ENCODE measurements at places on chromosomes 13 and 19.

- peak; percentile 66 for DNase-seq
Observed at GRCh38 chr19:4208385-4209094, 20.8 kb upstream of the EBI3 start.

GRCh38 chr13:40376296-40376849, 290.1 kb downstream of the FOXO1 start:
- DNase-seq = no peak

DNA sequence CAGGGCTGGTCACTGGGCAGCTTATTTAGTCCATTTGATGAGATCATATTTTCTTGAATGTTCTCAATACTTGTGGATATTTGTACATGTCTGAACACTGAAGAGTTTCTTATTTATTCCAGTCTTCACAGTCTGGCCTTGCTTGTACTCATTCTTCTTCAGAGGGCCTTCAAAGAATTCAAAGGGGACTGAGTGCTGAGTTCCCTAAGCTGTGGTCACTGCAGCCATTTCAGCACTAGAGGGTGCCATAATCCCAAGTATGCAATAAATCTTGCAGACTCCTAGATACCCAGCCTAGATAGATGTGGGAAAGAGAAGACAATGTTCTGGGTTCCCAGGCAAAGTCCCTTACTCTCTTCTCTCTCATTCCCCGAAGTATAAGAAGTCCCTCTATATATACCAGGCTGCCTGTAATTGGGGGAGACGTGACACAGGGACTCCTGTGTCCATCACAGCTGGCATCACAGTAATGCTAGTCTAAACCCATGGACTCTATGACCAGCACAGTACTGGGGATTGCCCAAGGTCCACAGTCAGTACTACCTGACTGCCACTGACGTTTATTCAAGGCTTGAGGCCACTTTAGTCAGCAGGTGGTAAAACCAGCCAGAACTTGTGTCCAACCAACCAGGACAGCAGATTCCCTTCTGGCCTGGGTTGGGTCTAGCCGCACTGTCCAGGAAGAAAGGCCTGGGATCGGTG, 8.9 kb upstream of the VN1R1 start:
- DNase-seq = peak; percentile 37

DNA sequence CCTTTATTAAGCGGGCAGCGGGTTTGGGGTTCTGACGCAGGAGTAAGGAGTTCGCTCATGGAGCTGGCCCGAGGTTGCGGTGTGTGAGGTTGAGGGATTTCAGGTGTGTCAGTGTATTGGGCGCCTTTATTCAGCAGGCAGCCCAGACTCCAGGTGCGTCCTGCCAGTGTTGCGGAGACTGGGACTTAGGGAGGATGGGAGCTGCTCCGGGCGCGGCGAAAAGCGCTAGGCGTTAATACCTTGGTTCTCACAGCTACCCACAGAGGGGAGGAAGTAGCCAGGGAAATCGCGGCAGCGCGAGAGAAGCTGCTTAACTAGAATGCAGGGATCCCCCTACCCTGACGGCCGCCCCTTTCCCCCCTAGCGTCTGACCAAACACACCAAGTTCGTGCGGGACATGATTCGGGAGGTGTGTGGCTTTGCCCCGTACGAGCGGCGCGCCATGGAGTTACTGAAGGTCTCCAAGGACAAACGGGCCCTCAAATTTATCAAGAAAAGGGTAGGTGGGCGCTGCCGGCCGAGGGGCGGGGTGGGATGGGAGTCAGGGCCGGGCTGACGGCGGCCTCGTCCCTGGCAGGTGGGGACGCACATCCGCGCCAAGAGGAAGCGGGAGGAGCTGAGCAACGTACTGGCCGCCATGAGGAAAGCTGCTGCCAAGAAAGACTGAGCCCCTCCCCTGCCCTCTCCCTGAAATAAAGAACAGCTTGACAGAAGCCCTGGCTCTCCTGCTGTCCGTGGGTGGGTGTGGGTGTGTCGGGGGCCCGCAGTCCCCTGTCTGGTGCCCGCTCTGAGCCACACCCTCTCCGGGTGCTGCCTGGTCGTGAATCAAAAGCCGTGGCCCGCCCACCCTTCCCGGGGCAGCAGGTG, 1.1 kb downstream of the RPL36 start:
- DNase-seq = no peak

DNA sequence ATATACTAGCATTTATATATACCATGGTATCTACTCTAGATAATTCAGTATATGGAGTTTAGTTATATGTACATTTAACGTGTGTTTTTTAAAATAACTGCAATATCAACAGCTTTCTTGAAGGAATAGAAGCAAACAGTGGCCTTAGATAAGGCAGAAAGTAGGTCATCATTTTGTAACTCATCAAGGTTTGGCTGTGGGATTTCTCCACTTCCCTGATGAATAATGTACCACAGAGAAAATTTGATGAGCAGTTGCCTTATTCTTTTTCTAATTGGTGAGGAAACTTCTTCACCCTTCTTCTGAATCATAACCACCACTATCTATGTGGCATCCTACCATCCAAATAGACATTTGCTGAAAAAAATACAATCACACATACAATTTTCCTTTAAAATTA, 590.2 kb upstream of the SPRY2 start:
- DNase-seq = no peak

DNA sequence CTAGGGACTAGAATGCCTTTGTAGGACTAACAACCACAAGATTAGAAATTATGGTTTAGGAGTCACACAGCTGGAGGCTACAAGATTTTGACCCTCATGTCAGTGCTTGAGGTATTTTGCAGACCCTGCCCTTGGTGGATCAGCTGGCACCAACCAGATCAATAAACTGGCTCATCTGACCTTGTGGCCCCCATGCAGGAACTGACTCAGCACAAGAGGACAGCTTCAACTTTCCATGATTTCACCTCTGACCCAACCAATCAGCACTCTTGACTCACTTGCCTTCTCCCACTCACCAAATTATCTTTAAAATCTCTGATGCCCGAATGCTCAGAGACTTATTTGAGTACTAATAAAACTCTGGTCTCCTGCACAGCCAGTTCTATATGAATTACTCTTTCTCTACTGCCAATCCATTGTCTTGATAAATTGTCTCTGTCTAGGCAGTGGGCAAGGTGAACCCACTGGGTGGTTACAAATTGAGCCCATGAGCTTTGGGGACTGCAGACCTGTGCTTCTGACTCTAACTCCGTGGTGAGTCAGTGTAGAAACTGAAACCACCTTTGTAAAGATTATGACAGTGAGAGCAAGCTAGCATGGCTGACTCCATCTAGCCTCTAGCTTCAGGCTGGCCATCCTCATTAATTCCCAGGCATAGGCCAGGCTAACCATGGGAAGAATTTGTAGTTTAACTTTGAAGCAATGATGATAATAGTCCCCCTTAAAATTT, 33.9 kb upstream of the CEACAM8 start:
- DNase-seq = no peak

GRCh38 chr13:100584896-100585295, 3.7 kb downstream of the GGACT start:
- no peak for DNase-seq

- peak; percentile 52 for DNase-seq
Observed at GRCh38 chr19:35000647-35001501, 751 bp downstream of the GRAMD1A start.

GRCh38 chr13:106683918-106684317, 116.0 kb upstream of the ARGLU1 start:
- DNase-seq = no peak

GRCh38 chr13:99523838-99524237, 22.6 kb downstream of the TM9SF2 start:
- DNase-seq = no peak

DNA sequence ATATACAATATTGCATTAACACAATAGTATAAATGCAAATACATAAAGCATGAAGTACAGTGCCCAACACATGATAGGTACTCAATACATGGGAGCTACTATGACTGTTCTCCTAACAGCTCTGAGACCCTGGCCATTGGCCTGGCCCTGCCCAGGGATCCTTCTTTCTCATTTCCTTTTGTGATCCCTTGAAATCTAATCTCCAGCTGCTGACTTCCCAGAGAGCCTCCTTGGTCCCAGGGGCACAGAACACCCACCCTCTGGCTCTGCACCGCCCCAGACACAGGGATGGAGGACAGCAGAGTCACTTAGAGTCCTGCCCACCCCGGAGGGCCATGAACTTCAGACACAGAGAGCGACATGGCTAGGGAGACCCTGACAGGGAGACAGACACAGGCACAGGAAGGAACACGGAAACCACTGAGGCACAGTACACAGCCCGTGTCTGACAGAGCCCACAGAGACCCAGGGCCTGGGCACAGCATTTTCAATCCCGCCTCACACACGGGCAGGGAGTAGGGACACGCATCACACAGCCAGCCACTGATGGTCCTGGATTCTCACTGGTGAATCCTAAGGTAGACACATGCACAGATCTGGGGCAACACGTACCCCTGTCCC, 4.2 kb upstream of the SYCN start:
- peak; percentile 4 for DNase-seq

- no peak for DNase-seq
Observed at GRCh38 chr19:8004723-8005513, 523 bp downstream of the ELAVL1 start.

DNA sequence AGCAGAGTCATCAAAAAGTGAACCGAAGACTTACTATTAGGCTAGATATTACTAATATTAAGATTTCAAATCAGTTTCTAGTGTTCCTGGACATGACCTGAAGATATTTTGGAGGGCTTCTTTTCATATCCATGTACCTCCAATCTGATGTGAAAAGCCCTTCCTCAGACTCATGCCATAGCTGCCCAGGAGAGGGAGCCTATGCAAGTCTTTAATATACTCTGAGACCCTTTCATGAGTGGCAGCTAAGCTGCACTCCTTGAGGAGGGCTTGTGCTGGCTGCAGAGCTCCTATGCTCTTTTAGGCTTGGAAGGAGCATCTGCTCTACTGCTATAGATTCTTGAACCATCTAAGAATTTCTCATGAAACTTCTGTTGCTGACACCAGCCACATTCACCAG, 715.3 kb downstream of the OLFM4 start:
- DNase-seq = no peak

DNA sequence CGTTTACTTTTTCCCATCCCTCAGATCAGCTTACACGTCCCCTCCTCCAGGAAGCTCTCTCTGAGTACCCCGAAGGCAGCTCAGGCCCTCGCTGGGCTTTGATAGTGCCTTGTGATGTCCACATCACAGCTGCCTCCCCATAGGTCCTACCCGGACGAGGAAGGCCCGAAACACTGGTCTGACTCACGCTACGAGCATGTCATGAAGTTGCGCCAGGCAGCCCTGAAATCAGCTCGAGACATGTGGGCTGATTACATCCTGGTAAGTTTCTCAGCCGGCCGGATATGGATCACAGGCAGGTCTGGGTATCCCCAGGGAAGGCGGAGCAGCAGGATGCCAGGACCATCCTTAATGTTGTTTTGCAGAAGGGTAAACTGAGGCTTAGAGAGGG, 4.8 kb downstream of the COLGALT1 start:
- DNase-seq = peak; percentile 4

- DNase-seq = no peak
Observed at GRCh38 chr13:94431574-94431973, 47.9 kb downstream of the DCT start.

- DNase-seq = no peak
Observed at GRCh38 chr13:50085063-50085462, 69.8 kb downstream of the KCNRG start.

DNA sequence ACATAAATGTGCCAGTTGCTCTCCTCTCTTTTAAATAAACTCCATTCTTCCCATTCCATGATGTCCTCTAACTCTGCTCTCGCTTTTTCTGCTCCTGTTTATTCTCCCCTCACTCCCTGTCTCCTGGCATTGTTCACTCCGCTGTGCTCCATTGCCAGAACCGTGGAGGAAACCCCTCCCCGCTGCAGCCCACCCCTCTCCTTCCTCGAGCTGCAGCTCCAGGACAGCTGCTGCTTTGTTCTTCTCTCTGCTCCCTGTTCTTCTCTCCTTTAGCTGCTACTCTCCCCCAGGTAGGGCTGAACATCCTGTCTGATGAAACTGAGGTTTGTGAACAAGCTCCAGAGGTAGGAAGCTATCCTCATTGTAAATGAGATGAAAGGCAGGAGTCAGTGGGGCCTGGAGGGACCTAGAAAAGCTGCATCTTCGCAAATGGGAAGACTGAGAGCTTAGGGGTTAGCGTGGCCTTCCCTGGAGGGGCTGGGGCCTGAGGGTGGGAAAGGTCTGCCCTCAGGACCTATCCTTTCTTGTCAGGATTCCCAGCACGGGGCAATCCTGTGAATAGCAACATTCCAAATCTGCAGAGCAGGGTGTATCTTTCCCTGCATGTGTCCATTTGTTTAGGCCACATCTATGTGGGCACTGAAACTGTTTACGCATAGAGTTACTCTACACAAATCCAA, 243.7 kb downstream of the DNAJC15 start:
- DNase-seq = no peak

GRCh38 chr13:75285310-75285709, 196.7 kb downstream of the TBC1D4 start:
- no peak for DNase-seq

DNA sequence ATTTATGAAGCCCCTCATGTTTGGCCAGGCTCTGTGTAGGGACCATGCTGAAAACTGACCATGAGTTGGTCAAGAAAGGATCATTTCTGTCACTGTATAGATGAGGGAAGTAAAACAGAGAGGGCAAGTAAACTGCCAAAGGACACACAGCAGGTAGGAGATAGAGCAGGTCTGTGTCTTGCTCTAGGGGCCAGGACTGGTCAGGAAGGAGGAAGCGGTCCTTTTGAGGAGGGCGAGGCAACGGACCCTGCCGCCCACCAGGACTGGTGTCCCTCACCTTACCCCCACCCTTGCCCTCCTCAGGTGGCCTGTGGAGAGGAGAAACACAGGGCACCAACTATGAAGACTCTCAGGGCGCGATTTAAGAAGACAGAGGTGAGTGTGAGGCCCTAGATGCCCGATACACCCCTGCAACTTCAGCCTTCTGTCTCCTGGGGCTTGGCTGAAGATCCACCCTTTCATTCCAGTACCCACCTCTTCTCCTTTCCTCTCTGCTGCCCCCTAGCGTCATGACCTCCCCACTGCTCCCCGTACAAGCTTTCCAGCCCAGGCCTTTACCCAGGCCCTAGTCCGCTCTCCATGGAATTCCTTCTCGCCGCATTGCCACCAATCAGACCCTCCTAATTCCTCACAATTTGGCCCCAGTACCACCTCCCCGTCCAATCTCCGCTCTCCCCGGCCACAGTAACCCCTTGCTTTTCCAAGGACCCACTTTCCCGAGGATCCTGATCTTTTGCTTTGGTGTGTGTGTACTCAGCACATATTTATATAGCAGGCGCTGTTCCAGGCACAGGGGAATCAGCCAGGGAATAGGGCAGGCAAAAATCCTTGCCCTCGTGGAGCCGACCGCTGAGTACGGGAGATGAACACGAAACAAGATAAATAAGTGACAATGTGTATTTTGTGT, 3.9 kb downstream of the ANKRD24 start:
- peak; percentile 87 for DNase-seq

GRCh38 chr13:113413898-113414282, 39.4 kb downstream of the ADPRHL1 start:
- no peak for DNase-seq

- DNase-seq = peak; percentile 96
Observed at GRCh38 chr19:42283188-42284065, 14.4 kb downstream of the CIC start.

Data from GM13976 (cell line).